WTC11 (cell line): ENCODE measurements at places on chromosomes 6 and 20. TPM values are rescaled to one million over a fixed set of nuclear protein-coding genes. Genes with fewer than 3 reads are reported as not detected.
A peak's percentile ranks its signal among the peaks of the same experiment; 100 is the strongest.

The OLIG3 gene
- total RNA-seq, result 1.8 to 5.4 TPM (median 2.2 TPM) in 3 replicates

GRCh38 chr6:43758617-43759050, 11.4 kb upstream of the VEGFA start:
- DNase-seq, result peak; percentile 90
- H3K4me3 ChIP-seq, result no peak overlapping the region
- H3K36me3 ChIP-seq, result no peaks in the 10 kb centered on the region
- H3K27me3 ChIP-seq, result no peaks in the 10 kb centered on the region; the same call in 1 of the 2 replicates

GRCh38 chr20:53426766-53427312, 166.8 kb downstream of the ZNF217 start:
- H3K36me3 ChIP-seq, result no peaks in the 10 kb centered on the region
- no peaks in the 10 kb centered on the region for H3K27me3 ChIP-seq
- DNase-seq, result no peak
- H3K4me3 ChIP-seq, result no peak overlapping the region
- no peak overlapping the region for H3K27ac ChIP-seq
- H3K4me1 ChIP-seq, result peaks cover 7% of the 10 kb centered on the region; the same call in 1 of the 2 replicates

DNA sequence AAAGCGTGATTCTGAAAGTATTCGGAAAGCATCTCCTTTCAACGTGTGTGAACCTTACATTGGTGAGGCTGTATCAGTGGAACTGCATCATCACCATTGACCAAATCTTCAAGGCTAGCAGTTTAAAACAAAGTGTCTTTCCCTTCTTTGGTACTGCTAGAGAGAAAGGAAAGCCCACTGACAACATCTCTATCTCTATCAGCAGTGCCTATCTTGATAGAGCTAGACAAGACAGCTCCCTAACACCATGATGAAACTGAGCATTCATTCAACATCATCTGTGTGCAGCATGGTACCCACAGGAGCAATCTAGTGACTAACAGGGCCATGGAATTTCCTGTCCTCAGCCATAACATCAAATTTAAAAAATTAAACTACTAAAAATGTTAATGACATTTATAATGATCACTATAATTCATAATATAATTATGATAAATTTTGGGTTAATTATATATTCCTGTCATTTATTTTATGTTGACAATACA, 31.5 kb upstream of the EDN1 start:
- H3K27ac ChIP-seq, result no peak overlapping the region
- H3K27me3 ChIP-seq, result no peaks in the 10 kb centered on the region
- DNase-seq, result no peak
- no peak overlapping the region for H3K4me3 ChIP-seq
- H3K4me1 ChIP-seq, result peaks cover 4% of the 10 kb centered on the region

The HFE gene
- total RNA-seq, result 1.9 to 2.4 TPM (median 2.0 TPM) in 3 replicates

The COL21A1 gene
- 4.4 to 5.5 TPM (median 4.4 TPM) in 3 replicates for total RNA-seq

The SYCP2L gene
- total RNA-seq, result 5.4 to 6.7 TPM (median 6.3 TPM) in 3 replicates

GRCh38 chr6:157989541-157990289, 8.1 kb downstream of the SYNJ2 start:
- H3K36me3 ChIP-seq, result 0 out of 2 replicates have a peak, but pooled peaks cover 6% of the 10 kb centered on the region
- no peak overlapping the region for H3K27ac ChIP-seq
- no peak for DNase-seq
- peaks cover 65% of the 10 kb centered on the region for H3K4me1 ChIP-seq
- no peaks in the 10 kb centered on the region for H3K27me3 ChIP-seq

The EHMT2 gene
- 137 to 169 TPM (median 168 TPM) in 3 replicates for total RNA-seq

The ADISSP gene
- total RNA-seq, result 109 to 129 TPM (median 113 TPM) in 3 replicates

The CNR1 gene
- total RNA-seq, result 0.23 to 0.48 TPM (median 0.25 TPM) in 3 replicates

DNA sequence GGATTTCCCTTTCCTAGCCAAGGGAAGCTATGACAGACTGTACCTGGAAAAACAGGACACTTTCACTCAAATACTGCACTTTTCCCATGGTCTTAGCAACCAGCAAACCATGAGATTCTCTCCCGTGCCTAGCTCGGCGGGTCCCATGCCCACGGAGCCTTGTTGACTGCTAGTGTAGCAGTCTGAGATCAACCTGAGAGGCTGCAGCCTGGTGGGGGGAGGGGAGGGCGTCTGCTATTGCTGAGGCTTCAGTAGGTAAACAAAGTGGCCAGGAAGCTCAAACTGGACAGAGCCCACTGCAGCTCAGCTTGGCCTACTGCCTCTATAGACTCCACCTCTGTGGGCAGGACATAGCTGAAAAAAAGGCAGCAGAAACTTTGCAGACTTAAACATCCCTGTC, 61.8 kb downstream of the EPM2A start:
- no peaks in the 10 kb centered on the region for H3K27me3 ChIP-seq

The SAMD3 gene
- 1.2 to 1.7 TPM (median 1.4 TPM) in 3 replicates for total RNA-seq

DNA sequence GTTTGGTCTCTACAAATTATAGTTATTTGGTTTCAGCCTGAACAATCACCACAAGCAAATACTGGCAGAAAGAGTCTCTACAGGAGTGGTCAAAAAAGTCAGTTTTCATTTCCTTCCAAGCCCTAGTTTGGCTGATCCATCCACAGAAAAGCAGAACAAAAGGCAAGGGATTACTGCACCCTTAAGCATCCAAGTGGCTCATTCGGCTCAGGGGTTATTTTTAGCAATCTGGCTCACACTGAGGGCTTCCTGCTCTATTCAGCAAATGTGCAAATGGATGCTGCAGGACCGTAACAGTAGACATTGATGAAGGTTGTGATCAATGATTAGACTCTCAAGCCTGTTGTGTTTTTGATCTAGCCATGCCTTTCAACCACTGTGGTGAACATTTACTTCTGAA, 62.2 kb upstream of the FABP7 start:
- H3K36me3 ChIP-seq, result no peaks in the 10 kb centered on the region
- H3K4me1 ChIP-seq, result peaks cover 18% of the 10 kb centered on the region
- H3K4me3 ChIP-seq, result no peak overlapping the region
- no peak for DNase-seq

The DDO gene
- total RNA-seq, result not detected in 3 replicates

- H3K27ac ChIP-seq, result no peak overlapping the region
- no peaks in the 10 kb centered on the region for H3K36me3 ChIP-seq
- DNase-seq, result no peak
- H3K4me3 ChIP-seq, result no peak overlapping the region
- H3K27me3 ChIP-seq, result no peaks in the 10 kb centered on the region
- no peaks in the 10 kb centered on the region for H3K4me1 ChIP-seq
Measured at GRCh38 chr20:5044075-5044620, 42.8 kb upstream of the SLC23A2 start.

The HNF4A gene
- 0.15 to 0.37 TPM (median 0.21 TPM) in 3 replicates for total RNA-seq

DNA sequence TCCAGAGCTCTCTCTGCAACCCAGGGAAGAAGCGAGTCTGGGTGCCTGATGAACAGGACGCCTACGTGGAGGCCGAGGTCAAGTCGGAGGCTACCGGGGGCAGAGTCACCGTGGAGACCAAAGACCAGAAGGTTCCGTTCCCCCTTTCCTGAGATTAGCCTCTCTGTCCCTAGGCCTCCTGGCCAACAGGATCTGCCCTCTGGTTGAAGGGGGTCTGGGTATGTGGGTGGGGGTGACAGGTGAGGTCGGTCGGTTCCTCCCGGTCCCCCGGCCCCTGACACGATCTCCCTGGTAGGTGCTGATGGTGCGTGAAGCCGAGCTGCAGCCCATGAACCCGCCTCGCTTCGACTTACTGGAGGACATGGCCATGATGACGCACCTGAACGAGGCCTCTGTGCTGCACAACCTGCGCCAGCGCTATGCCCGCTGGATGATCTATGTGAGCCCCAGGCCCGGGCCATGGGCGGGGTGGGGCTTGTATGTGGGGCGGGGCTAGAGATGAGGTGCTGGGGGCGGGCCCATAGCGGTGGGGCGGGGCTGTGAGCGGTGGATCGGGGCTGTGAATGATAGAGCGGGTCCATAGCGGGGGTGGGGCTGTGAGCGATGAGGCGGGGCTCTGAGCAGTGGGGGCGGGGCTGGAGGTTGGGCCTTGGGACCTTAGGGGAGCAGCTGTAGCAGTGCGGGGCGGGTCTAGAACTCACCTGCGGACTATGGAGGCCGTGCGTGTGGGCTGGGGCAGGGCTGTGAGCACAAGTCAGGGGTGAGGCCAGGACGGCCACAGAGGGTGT, 23.9 kb downstream of the MYH7B start:
- DNase-seq, result peak; percentile 97
- no peak overlapping the region for H3K4me3 ChIP-seq
- H3K27ac ChIP-seq, result no peak overlapping the region; the same call in 1 of the 2 replicates
- peaks cover 33% of the 10 kb centered on the region for H3K27me3 ChIP-seq
- H3K36me3 ChIP-seq, result no peaks in the 10 kb centered on the region
- H3K4me1 ChIP-seq, result peaks cover 52% of the 10 kb centered on the region

DNA sequence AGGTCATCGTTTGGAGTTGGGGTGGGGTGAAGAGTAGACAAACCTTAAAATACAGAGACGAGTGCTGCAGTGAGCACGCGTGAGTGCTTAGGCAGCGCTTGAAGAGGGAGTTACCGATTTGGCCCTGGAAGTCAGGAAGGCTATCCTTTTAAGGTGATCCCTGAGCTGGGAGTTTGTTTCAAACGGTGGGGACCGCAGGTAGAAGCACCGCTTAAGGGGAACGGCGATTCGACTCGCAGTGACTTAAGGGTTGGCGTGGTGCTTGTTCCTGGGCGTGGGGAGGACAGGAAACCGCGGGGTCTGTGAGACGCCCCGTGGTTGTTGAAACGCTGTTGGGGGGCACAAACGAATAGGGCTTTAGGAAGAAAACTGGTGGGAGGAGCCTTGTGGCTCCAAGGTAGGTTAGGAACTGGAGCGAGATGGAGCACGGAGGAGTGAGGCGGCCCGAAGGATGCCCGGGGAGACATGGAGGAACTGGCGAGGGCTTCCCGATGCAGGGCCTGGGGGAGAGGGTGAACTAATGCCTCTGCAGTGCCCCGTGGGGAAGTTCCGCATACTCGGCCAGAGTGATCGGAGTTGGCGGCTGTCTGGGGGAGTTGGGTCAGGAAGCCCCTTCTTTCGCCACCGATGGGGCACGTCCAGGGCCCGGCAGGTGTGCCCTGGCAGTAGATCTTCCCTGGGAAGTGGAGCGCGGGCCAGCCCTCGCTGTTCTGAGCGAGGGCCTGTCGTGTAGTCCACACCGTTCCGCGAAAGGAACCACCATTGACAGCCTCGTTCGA, 1.3 kb upstream of the CDYL start:
- DNase-seq, result peak; percentile 49
- H3K27me3 ChIP-seq, result peaks cover 29% of the 10 kb centered on the region
- peak overlapping the region; percentile 86 for H3K4me3 ChIP-seq
- peak overlapping the region; percentile 50 for H3K27ac ChIP-seq
- peaks cover 37% of the 10 kb centered on the region for H3K4me1 ChIP-seq
- peaks cover 12% of the 10 kb centered on the region for H3K36me3 ChIP-seq

DNA sequence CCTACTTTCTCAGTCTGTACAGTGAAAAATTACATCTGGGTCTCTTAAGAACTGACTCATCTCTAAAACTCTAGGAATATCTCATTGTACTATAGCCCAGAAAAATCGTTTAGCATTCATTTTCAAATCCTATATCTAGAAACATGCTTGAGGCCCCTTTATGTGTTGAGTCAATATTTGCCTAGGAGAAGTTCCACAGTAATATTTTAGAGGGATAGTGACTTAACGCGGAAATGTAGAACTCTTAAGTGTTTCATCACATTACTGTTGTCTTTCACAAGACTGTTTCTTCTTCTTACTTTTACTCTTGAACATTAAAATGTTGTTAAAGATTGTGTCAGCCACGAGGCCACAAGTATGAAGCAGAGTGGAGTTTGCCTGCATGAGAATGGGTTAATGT, 23.0 kb upstream of the MYLIP start:
- H3K4me3 ChIP-seq, result no peak overlapping the region
- no peak for DNase-seq
- peaks cover 8% of the 10 kb centered on the region for H3K4me1 ChIP-seq
- no peak overlapping the region for H3K27ac ChIP-seq
- no peaks in the 10 kb centered on the region for H3K36me3 ChIP-seq

DNA sequence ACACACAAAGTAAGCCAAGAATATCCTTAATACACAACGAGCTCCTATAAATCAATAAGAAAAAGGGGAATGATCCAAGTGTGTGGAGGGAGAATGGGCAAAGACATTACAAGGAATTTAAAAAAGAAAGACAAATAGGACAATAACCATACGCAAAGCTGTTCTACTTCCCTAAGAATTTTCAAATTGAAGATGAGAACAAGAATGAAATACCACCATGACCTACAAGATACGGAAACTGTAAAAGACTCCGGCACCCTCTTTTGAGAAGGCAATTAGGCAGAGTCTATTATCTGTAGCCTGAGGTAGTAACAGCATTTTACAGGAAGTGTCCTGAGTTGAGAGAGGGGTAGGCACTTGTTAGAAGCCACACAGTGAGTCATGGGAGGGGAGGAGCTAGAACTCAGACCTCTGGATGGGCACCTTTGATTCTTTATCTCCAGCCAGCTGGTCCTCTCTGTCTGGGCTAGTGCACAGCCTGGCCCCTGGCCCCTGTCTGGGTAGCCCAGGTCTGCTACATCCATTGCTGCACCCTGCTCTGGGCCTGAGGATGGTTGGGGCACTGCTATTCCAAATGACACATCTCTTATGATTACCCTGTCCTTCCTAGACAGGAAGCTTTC, 15.3 kb downstream of the RSPO4 start:
- no peak overlapping the region for H3K27ac ChIP-seq
- no peak overlapping the region for H3K4me3 ChIP-seq
- H3K36me3 ChIP-seq, result no peaks in the 10 kb centered on the region
- DNase-seq, result no peak
- peaks cover 11% of the 10 kb centered on the region for H3K4me1 ChIP-seq

DNA sequence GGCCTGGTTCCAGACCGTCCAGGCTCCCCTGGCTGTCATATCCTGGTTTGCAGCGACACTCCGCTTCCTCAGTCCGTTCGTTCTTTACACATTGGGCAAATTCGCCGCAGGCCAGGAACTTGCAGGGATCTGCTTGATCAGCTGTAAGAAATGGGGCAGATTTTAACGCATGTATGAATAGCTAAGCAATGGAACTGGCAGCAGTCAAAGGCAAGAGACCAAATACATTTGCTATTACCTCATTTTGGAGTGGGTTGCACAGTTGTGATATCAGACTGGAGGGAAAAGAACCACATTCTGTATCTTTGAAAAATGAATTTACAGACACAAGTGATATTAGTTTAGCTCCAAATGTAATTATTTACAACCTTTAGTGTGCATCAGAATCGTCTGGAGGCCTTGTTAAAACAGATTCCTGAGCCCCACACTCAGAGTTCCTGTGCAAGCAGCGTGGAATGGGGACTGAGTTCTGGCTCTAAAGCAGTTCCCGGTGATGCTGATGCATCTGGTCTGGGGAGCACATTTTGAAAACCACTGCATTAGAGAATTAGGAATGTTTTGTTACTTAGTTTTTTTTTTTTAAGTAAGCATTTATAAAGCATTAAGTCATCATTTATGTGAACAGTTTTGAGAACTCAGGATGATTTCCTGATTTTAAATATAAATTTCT, 141.3 kb downstream of the IMPG1 start:
- H3K27ac ChIP-seq, result no peak overlapping the region
- H3K36me3 ChIP-seq, result no peaks in the 10 kb centered on the region
- no peak overlapping the region for H3K4me3 ChIP-seq

DNA sequence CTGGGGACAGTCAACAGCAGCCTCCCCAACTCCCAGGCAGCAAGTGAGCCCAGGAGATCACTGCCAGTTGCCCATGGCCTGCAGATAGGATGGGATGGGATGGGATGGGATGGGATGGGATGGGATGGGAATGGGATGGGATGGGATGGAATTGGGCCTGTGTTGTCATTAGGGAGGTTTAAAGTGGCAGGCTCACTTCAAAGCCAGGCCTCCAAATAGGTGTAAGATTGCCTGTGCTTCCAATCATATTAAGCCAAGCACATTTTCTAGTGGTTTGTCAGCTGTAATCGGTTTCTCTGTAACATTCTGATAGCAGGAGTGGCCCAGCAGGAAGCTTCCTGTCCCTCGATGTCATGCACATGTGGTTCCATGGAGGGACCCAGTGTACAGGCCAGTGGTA, 82.7 kb upstream of the NXT1 start:
- H3K4me1 ChIP-seq, result no peaks in the 10 kb centered on the region
- DNase-seq, result no peak
- H3K36me3 ChIP-seq, result peaks cover 19% of the 10 kb centered on the region
- H3K27me3 ChIP-seq, result peaks cover 6% of the 10 kb centered on the region

The ERVFRD-1 gene
- total RNA-seq, result not detected in 3 replicates
